ENCODE measurements at places on chromosomes 12 and 14.

GRCh38 chr12:26648584-26648983 is 184.4 kb downstream of the ITPR2 start:
- DNase-seq = peak; percentile 96

DNA sequence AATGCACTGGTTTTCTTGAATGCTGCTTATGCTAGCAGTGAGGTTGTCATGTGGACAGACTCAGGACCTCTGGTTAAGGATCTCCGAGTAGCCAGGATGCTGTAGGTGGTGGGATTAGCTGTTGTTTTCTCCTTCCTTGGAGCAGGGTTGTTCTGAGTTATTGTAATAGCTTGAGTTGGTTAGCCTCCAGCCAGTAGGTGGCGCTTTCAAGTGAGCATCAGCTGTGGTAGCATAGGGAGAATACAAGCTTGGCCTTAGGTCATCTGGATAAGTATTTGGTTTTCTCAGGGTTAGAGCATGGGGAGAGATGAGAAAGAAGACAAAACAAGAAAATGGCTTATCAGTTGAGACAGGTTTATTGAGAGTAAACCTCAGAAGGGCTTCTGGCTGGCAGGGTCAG is 299.7 kb upstream of the FBXO33 start:
- no peak for DNase-seq

DNA sequence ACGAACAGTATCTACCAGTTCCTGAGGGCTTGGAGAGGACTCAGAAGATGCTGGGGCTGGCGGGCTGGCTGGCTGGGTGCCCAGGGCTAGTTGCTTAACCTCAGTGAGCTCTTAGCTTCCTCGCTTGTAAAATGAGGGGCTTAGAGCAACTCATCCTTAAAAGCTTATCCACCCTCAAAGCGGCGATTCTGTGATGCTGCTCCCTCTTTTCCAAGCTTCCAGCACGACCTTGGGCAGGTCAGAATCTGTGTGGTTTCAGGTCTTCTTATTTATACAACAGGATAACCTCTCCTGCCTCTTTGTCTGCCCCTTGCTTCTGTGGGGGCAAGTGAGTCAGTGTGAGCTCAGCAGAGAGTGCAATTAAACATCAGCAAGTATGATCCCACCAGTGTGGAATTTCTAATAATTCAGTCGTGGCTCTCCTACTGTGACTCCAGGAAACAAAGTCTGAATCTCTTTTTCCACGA is 281.8 kb downstream of the KSR2 start:
- DNase-seq = peak; percentile 91

- DNase-seq = no peak
These were observed 902 bp downstream of the ABCD2 start for GRCh38 chr12:39618701-39619100.

DNA sequence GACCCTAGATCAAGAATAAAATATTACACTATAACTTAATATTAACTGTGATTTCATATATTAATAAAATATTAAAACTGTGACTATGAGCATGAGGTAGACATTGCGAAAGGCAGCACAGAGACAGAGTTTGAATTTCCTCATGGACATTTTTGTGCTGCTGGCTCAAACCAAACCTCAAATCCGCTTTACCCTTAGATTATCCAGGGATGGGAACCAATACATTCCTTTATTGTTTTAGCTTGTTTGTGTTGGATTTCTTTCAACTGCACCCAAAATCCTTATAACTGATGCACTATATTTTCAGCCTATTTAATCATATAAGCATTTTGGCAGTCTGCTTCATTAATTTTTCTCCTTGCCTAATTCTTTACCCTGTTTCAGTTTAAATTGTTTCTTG is 436.7 kb downstream of the ATP23 start:
- DNase-seq = peak; percentile 77

DNA sequence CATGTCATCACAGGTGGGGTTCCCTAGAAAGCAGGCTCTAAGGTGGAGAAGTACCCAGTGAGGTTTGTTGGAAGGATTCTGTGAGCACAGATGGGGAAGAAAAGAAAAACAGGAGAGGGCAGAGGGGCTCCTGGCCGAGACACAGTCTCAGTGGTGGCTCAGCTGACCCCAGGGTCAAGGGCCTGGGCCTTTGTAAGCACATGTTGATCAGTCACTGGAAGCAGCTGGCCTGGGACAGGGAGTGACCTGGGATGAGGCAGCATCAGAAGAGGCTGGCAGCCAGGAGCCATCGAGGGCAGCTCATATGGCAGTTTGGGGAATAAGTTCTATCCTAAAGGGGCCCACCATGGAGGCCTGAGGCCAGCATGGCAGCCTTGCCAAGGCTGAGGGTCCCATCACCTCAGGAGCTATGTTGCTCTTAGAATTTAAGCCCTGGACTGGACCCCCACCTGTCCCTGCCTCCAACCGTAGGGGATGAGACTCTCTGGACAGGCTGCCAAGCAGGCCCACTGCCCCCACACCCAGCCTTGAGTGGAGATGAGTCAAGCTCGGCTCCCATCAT is 6.3 kb upstream of the TMEM179 start:
- DNase-seq = no peak

GRCh38 chr12:87847147-87847546 is 182.1 kb downstream of the C12orf50 start:
- no peak for DNase-seq
